Endodermal cell (in vitro differentiated cells): ENCODE measurements at places on chromosomes 7 and 10. TPM values are rescaled to one million over a fixed set of nuclear protein-coding genes. Genes with fewer than 3 reads are reported as not detected.
A peak's percentile ranks its signal among the peaks of the same experiment; 100 is the strongest.

The CFAP69 gene
- total RNA-seq: 2.4 and 4.9 TPM in 2 replicates

DNA sequence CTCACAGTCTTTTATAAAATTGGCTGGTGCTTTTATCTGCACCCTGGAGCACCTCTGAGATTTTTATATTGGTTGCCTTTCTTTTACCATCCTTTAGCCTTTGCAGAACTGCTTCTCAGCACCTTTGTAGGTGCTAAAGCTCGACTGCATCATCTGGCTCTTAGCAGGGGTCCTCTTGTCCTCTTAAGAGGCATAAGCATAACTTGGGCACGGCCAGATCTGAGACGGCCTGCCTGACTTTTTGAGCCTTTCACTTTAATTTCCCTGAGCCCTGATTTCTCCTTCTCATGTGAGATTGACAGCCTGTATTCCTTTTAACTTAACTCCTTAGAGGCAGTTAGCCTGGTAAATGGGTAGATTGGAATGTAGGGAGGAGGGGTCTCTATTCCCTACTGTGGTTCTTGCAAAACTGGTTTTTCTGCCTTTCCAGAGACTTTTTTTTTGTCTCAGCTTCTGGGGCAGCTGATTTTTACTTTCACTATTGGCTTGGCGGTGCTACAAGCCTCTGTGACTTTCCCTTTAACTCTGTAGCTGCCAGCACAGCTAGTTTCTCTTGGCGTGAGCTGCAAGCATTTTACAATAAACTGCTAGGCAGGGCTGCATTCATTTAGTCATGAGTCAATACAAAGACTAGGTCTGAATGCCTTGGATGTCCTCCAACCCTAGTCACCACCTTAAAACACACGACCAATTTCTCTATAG is 24.0 kb downstream of the ZPBP start:
- DNase-seq: peak; percentile 53

DNA sequence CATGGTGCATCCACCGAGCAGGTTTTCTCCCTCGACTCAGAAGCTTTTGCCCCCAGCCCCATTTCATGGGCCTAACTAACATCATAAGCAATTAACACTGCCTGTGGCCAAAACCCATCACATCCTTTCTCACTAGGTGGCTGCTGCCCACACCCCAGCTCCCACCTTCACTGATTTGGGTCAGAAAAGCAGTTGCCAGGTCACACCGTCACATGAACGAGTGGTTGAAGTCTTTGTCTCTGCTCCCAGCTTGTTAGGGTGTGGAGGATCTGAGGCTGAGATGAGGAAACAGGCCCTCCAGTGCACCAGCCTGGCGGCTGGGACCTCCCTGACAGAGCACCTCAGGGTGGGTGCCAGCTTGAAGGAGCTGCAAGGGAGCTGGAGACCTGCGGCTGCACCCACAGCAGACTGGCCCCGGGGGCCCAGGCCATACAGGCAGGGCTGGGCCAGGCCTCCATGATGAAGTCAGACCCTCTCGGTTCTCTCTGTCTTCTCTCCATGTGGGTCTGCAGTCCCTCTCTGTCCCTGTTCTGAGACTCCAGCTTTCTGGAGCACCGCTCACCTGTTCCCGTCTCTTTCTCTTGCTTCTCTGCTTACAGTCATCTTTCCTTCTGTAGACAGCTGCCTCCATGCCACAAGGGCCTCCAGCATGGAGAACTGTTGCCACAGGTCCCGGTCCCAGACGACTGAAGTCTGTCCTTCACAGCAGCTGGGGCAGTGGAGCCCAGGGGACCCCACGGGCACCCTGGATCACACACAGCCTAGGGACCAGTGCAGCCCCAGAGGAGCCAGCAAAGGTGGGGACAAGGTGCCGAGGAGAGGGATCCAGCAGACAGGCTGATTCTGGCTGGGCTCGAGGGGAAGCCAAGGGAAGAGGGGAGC is 13.8 kb upstream of the INPP5A start:
- DNase-seq: peak; percentile 35

- no peak for DNase-seq
Measured at GRCh38 chr7:18962031-18962430, 155.4 kb downstream of the TWIST1 start.

- DNase-seq: peak; percentile 66
Measured at GRCh38 chr10:110725801-110726630, 81.9 kb downstream of the RBM20 start.
